ENCODE measurements at places on chromosomes 3 and 15.

GRCh38 chr3:31635545-31635944, 102.8 kb downstream of the STT3B start:
- DNase-seq: no peak

DNA sequence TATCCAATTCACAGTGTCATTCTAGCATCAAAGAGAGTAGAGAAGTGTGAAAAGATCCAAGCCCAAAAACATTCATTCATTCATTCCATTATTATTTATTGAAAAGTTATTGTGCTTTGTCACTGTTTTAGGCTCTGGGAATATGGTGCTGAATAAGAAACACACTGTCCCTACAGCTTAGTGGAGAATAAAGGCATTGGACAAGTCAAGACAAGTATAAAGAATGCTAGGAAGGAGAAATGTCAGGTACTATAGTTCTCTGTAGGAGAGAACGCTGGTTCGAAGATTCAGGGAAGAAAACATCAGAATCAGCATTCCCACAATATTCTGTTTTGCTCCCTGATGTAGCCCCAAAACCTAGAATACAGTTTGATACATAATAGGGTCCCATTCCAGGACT, 128.8 kb upstream of the CHRM5 start:
- peak; percentile 51 for DNase-seq

- DNase-seq: peak; percentile 87
Observed at GRCh38 chr15:62895905-62896316, 146.6 kb upstream of the TPM1 start.

DNA sequence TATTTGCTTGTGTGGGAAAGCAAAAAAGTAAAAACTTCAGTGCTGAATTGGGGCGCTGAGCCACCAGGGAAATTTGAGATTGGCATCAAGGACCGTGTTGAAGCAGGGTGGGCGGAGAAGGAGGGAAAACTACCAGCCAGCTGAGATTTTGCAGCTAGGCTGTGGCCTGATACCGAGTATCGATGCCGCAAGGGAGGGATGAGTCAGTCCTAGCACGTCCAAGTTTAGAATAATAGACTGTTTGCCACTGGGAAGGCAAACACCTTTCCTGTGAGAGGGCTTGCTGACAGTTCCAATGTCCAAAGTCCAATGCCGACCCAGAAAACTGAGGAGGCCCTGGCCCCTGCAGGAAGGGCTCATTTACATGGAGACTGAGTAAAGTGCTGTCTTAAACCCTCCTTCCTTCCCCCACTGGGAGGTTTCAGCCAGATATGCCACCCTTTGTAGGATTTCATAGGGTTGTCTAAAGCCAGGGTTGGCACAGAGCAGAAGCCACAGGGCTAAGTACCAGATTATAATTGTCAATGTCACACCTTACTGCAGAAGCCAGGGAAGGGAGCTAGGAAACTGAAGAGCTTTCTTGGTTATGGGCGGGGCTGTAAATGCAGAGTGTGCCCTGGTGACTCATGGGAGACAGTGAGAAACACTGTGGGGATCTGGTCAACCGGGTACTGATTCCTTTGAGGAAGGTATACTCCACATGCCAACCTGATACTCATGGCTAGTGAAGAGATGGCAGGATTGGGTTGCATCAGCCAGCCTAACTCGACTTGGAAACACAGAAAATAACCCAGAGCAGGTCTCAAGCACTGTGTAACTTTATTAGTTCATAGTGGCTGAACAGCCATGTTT, 28.4 kb upstream of the PIK3CB start:
- DNase-seq: peak; percentile 98

- no peak for DNase-seq
Observed at GRCh38 chr3:1469687-1470086, 376.9 kb downstream of the CNTN6 start.

DNA sequence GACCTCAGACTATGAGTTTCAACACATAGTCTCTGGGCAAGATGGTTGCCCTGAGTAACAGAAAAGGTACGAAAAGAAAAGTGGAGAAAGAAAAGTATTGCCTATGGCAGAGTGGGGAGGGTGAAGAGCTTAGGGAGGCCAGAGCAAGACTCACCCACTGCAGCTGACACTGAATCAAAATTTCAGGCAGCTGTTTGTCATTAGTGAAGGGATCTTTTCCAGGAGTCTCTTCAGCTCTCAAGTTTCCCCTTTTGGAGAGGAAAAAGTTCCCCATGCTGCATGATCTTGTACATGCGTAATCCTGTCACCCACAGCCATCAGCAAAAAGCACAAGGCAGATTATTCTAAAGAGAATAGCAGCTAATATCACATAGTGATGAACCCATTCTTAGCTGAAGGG, 616.9 kb upstream of the GBE1 start:
- no peak for DNase-seq

DNA sequence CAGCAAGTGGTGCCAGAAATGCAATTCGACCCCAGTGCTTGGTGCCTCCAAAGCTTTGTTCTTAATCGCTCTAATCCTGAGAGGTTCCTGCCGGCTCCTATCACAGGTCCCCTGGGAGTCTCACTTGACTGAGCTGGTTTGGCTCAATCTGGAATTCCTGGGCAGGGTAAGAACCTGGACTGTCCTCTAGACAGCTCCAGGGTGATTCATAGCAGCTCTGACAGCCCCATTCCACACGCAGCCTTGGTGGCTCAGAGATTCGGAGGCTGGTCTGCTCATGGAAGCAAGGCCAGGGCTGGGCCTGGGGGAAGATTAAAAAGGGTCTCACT, 37.9 kb downstream of the MYO5C start:
- DNase-seq: peak; percentile 57

All from epithelial cell of esophagus (primary cell).